CD4-positive, alpha-beta T cell (primary cell): ENCODE measurements at places on chromosomes 13 and 19.

DNA sequence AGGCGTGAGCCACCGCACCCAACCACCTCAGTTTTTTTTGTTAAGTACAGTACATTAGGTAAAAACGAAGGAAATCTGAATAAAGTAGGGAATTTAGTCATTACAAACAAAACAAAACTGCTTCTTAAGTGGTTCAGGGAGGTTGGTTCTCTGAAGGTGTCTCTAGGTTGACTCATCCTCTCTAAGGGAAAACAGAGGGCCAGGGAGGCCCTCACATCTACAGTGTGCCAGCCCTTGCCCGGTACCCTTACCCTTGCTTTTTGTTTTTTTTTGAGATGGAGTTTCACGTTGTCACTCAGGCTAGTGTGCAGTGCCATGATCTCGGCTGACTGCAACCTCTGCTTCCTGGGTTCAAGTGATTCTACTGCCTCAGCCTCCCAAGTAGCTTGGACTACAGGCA is 17.2 kb upstream of the JUND start:
- no peak for DNase-seq

- no peak for DNase-seq
Measured at GRCh38 chr13:113161433-113161832, 3.0 kb downstream of the PROZ start.

GRCh38 chr19:1364070-1364704 is 19.5 kb upstream of the NDUFS7 start:
- no peak for DNase-seq

- DNase-seq, result peak; percentile 89
Measured at GRCh38 chr19:6736169-6736916, 1.0 kb downstream of the GPR108 start.

- no peak for DNase-seq
Measured at GRCh38 chr19:48514123-48514458, 2.5 kb upstream of the LMTK3 start.

- no peak for DNase-seq
Measured at GRCh38 chr19:45439190-45439568, 15.5 kb upstream of the ERCC1 start.

- no peak for DNase-seq
Measured at GRCh38 chr13:72384879-72385278, 342.6 kb downstream of the MZT1 start.

DNA sequence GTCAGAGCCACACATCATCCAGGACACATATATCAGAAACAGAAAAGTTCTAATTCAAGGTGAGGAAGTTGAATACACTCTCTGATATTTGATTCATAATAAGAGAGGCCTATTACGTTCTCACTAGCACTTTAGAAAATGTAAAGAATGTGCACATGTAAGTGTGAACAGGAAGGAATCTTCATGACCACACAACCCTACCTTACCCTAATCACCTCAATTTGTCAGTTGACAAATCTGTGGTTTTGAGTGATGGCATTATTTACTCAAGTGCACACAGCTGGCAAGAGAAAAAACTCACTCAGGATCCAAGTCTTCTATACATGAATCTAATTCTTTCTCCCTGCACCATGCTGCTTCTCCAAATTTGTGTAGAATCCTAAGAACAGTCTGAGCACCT is 445.8 kb downstream of the SUCLA2 start:
- no peak for DNase-seq

DNA sequence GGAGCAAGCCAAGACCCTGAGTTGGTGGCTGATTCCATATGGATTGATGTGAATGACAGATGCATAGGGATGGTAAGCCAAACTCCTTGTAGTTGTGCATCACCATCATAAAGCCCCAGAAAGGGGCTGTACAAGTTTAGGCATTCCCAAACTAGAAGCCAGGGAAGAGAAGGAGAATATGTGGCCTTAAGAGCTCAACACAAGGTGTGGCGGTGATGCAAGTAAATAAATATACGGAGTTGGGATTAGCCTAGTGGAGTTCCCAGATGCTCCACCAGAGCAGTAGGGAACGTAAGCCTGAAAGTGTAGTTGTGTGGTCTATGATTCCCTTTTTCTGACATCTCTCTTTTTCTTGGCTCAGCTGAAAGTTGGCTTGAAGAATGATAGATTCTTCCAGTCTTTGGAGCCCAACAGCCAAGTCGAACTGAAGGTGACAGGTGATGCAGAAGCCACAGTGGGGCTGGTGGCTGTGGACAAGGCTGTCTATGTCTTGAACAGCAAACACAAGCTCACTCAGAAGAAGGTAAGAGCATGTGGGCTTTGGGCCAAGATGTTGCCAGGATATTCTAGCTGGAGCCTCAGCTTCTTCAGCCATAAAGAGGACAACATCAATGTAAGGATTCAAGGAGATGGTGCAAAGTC is 30.1 kb downstream of the RDH8 start:
- DNase-seq, result no peak

- no peak for DNase-seq
Measured at GRCh38 chr13:113731192-113732175, 27.5 kb upstream of the TMEM255B start.

DNA sequence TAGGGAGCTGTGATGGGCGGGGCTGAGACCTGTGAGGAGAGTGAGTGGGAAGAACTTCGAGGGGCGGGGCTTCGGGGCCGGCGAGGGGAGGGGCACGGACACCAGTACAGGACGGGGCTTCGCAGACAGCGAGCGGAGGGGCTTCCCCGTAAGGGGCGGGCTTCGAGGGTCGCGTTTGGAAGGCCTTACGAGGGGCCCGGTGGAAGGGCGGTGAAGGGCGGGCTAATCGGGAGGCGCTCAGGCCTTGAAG is 4.1 kb upstream of the EMP3 start:
- DNase-seq, result peak; percentile 97

DNA sequence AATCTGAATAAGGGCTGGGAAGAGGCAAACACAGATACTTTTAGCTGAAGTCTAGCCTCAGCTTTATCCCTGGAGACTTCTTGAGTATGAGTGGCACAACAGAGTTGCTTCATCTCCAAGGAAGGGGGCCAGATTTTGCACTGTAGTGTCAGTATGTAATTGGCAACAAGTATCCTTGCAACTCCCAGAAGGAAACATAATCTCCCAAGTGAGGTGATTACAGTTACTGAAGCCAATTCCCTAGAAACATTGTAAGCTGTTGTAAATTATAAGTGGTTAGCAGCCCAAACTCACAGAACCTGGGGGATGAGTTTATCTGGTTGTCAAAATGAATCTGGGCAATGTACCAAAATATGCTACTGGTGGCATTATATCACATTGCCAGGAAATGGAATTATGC is 2065.7 kb upstream of the PCDH20 start:
- DNase-seq, result no peak

- no peak for DNase-seq
Measured at GRCh38 chr13:41416276-41416675, 41.1 kb upstream of the RGCC start.

GRCh38 chr13:80555796-80556678 is 215.1 kb upstream of the SPRY2 start:
- DNase-seq, result no peak

GRCh38 chr19:7795555-7796161 is 32.6 kb downstream of the CLEC4M start:
- DNase-seq, result no peak

DNA sequence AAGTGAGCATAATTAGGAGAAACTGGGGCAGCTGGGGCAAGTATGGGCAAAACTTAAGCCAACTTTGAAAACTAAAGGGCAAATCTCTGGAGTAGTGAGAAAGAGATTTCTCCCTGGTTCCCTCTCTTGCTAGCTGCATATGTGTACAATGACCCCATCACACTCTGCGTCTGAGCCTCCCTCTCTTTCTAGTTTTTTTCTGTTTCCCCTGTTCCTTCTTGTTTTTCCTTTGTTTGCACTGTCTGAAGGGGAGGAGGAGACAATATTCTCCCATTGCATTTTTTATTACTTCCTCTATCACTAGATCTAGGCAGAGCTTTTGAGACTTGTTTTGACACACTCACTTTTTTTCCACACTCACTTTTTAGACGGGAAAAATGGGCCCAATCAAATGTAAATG is 11.2 kb upstream of the CLDN10 start:
- DNase-seq, result no peak

DNA sequence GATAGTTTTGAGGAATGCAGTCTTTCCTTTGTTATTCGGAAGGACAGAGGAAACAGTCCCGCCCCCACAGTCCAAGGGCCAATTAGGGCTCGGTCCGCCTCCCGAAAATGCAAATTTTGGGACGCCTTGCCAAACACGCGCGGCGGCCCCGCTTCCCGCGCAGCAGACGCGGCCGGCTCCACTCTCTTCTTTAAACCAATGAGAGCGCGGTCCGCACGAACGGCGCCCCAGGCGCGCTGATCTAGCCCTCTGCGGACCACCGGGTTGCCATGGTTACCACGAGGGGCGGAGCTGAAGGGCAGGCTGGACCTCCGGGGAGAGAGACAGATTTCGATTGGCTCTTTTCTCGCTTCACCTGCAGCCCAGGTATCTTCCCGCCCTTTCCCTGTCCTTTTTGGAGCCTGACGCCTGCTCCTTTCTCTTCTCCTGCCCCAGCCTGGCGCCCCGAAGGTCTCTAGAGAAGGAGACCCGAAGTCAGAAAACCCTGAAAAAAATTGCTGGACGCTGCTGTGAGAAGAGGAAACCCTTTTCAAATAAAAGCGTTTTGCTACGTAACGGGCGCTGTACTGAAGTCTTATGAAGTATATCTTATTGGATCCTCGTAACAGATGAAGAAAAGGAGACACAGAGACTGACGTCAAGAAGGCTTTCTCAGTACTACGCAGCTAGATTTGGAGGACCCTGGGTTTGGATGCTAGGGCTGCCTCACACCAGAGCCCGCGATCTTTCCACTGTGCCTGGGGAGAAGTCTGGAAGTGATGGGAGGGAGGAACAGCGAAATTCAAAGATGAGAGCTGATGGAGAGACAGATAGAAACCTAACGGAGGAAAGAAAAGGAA is 2.0 kb downstream of the PTH2 start:
- no peak for DNase-seq

DNA sequence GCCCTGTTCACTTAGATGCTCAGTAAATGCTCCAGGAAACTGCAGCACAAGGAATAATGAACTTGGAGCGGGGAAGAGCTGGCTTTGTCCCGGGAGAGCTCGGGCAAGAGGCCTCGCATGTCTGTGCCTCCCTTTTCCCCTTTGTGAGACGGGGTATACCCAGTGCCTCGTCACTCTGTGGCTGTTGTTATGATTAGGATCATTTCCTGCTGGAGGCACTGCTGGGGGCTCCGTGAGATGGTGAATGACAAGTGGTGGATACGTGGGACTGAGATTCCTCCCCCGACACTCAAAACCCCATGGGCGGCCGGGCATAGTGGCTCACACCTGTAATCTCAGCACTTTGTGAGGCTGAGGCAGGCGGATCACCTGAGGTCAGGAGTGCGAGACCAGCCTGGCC is 1.1 kb upstream of the PLVAP start:
- no peak for DNase-seq

- no peak for DNase-seq
Measured at GRCh38 chr19:10182076-10182475, 12.7 kb downstream of the DNMT1 start.

- DNase-seq, result no peak
Measured at GRCh38 chr13:40191186-40191980, 475.1 kb downstream of the FOXO1 start.

DNA sequence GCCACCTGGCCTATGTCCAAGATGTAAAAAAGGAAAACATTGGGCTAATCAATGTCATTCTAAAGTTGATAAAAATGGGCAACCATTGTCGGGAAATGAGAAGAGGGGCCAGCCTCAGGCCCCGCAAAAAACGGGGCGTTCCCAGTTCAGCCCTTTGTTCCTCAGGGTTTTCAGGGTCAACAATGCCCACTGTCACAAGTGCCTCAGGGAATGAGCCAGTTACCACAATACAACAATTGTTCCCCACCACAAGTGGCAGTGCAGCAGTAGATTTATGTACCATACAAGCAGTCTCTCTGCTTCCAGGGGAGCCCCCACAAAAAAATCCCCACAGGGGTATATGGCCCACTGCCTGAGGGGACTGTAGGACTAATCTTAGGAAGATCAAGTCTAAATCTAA is 112.5 kb downstream of the ZNF486 start:
- DNase-seq, result no peak

- DNase-seq, result no peak
Measured at GRCh38 chr13:96667294-96668018, 326.8 kb downstream of the OXGR1 start.

GRCh38 chr19:7756258-7756657 is 6.8 kb upstream of the CLEC4M start:
- no peak for DNase-seq

GRCh38 chr13:33775339-33776108 is 42.4 kb upstream of the RFC3 start:
- no peak for DNase-seq

- DNase-seq, result no peak
Measured at GRCh38 chr13:48731001-48731658, 77.4 kb downstream of the CYSLTR2 start.
